CD4-positive, alpha-beta T cell treated with Interleukin-17A for 1 hour (primary cell): ENCODE measurements at places on chromosomes 2 and 18.
A peak's percentile ranks its signal among the peaks of the same experiment; 100 is the strongest.

GRCh38 chr2:221501210-221501882 is 70.8 kb downstream of the EPHA4 start:
- no peak for DNase-seq

- DNase-seq, result no peak
Measured at GRCh38 chr2:108396845-108397244, 19.1 kb downstream of the SULT1C4 start.

GRCh38 chr18:55920063-55920462 is 332.1 kb upstream of the TCF4 start:
- DNase-seq, result no peak

GRCh38 chr2:176126929-176127773 is 2.4 kb upstream of the HOXD8 start:
- peak; percentile 67 for DNase-seq

DNA sequence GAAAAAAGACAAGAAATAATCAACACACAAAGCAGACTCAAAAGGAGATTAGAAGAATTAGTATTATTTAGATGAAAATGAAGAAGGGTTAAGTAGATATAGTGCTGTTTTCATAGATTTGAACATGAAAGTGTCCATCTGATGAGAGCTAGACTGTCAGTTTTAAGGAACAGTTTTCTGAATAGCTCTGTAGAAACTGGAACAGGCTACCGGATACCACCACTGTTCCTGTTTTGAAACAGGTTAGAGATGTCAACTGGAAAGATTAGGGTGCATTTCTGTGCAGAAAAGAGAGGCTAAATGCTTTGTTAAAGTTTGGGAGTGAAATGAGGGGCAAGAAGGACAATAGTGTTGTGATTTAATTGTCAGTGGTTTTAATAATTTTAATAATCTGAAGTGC is 908.8 kb downstream of the CNTNAP5 start:
- no peak for DNase-seq
